Stomach (tissue), 19 donors: ENCODE measurements at places on chromosomes 2 and 18. TPM values are rescaled to one million over a fixed set of nuclear protein-coding genes. Genes with fewer than 3 reads are reported as not detected.

DNA sequence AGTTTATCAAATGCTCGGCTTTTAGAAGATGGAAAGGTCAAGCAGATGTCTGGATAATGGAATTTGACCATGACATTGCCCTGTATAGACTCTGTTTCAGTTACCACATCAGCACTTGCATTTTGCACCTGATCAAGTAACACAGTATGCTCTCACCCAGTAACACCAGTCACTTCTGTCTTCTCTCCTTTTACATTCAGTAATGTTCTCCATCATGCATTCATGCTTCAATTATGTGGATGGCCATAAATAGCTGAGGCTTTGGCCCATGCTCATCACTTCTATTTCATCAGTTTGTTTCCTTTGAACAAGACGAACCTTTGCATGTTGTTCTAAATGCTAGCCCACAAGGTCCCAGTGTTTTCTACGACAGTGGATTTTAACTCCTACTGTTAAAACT is 322.9 kb upstream of the ACVR2A start:
- H3K4me3 ChIP-seq, result no peak overlapping the region
- DNase-seq, result no peak
- no peaks in the 10 kb centered on the region for H3K36me3 ChIP-seq
- peaks cover 12% of the 10 kb centered on the region for H3K4me1 ChIP-seq

DNA sequence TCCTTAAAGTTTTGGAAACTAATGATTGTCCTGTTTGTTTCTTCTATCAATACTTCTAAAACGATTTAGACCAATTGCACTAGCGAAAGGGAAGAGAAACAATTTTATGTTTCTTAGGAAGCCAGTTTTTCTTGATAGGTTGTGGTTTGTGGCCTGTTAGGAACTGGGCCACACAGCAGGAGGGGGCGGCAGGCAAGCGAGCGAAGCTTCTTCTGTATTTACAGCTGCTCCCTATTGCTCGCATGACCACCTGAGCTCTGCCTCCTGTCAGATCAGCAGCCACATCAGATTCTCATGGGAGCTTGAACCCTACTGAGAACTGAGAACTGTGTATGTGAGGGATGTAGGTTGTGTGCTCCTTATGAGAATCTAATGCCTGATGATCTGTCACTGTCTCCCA is 201.5 kb upstream of the PXDN start:
- no peak overlapping the region for H3K27ac ChIP-seq
- no peaks in the 10 kb centered on the region for H3K4me1 ChIP-seq
- H3K36me3 ChIP-seq, result no peaks in the 10 kb centered on the region
- no peak overlapping the region for H3K4me3 ChIP-seq
- DNase-seq, result no peak

DNA sequence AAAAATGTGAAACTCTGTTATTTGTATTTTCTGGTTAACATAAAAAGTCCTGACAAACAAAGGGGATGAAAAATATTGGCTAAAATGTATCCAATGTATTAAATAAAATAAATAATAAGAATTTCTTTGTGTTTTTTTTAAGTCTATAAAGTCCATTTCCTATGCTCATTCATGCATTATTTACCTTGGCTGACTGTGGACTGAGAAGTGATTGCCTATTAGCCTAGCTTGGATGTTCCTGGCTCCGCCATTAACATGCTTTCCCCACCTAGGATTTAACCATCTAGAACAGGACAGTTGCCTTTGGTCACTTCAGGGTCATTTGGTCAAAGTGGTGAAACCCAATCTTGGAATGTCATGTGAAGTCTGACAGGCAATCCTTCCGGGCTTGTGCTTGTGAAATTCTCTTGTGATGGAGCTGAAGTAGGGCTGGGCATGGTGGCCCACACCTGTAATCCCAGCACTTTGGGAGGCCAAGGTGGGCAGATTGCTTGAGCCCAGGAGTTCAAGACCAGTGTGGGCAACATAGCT is 60.4 kb upstream of the TANC1 start:
- no peaks in the 10 kb centered on the region for H3K27me3 ChIP-seq
- no peak for DNase-seq
- H3K4me1 ChIP-seq, result peaks cover 19% of the 10 kb centered on the region
- no peak overlapping the region for H3K27ac ChIP-seq
- no peaks in the 10 kb centered on the region for H3K36me3 ChIP-seq
- no peak overlapping the region for H3K4me3 ChIP-seq

VWA3B gene
- total RNA-seq, result 4.0 TPM

DTNA gene
- 113 TPM for total RNA-seq

- no peak for DNase-seq
- no peaks in the 10 kb centered on the region for H3K27me3 ChIP-seq
Observed at GRCh38 chr2:43467891-43468290, 127.9 kb downstream of the THADA start.
